Left ventricle myocardium inferior (tissue), 1 donor: ENCODE measurements at places on chromosomes 5 and 9. TPM values are rescaled to one million over a fixed set of nuclear protein-coding genes. Genes with fewer than 3 reads are reported as not detected.

C5orf52 gene
- not detected for total RNA-seq

- DNase-seq, result no peak
Observed at GRCh38 chr9:8268216-8268878, 468.8 kb upstream of the DMAC1 start.

GRCh38 chr5:133680830-133681565 lies 68.7 kb upstream of the FSTL4 start:
- no peak for DNase-seq

DNA sequence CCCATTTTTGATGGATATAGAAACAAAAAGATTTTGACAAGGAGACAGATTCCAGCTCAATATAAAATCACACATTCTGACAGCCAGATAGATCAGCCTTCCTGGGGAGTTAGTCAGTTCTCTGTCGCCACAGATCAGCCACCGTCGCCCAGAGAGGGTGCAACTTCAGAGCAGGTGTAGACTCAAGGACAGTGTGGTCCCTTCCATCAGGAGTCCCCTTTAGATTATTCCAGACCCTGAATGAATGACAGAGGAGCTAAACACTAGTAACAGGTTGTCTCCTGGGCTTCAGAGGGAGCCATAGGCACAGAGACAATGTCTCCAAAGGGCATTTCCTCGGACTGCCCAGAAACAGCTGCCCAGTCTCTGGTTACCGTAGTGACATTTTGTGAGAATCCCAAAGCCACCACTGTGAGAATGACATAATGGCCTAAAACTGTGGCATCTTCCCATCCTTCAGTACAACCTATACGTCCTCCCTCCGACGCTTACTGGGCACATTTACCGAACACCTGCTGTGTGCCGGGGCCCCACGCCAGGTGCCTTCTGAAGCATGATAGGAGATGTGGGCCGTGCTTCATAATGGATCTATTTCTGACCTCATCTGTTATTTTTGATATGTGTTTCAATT lies 47.4 kb upstream of the SLC2A8 start:
- no peak for DNase-seq

DNA sequence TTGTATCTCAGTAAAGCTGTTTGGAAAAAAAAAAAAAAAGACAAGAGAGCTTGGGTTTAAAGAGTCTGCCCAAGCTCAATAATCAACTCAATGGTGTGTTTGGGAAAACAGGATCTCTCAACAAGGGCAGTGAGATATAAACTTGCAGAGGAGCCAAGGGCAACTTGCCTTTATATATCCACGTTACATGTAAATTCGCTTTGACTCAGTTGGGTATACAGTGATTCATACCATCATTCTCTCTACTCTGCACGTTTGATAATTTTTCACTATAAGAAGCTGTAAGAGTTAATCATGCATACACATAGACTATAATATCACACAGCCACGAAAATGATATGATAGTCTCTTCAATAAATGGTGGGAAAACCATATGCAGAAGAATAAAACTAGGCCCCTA lies 24.9 kb downstream of the ADAM19 start:
- DNase-seq, result no peak

DNA sequence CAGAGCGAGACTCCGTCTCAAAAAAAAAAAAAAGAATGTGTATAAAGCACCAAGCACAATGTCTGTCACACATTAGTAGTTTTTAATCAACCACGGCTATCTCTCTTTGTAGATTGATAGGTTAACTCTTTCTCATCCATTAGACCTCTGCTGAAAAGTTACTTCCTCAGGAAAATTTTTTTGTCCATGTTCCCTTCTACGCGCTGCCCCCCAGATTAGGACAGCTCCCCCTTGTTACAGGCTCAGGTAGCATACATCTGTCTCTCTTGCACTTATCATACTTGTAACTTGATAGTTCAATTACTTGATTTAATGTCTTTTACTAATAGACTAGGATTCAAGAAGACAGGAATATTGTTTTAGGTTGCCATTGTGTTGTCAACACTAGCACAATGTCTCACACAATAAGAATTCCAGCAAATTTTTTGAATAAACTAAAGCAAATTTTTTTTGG lies 1.5 kb downstream of the SPDL1 start:
- no peak for DNase-seq
